Naive thymus-derived CD4-positive, alpha-beta T cell (primary cell): ENCODE measurements at places on chromosomes 7 and 10.
A peak's percentile ranks its signal among the peaks of the same experiment; 100 is the strongest.

- no peak for DNase-seq
Observed at GRCh38 chr7:121795736-121796135, 77.2 kb upstream of the PTPRZ1 start.

DNA sequence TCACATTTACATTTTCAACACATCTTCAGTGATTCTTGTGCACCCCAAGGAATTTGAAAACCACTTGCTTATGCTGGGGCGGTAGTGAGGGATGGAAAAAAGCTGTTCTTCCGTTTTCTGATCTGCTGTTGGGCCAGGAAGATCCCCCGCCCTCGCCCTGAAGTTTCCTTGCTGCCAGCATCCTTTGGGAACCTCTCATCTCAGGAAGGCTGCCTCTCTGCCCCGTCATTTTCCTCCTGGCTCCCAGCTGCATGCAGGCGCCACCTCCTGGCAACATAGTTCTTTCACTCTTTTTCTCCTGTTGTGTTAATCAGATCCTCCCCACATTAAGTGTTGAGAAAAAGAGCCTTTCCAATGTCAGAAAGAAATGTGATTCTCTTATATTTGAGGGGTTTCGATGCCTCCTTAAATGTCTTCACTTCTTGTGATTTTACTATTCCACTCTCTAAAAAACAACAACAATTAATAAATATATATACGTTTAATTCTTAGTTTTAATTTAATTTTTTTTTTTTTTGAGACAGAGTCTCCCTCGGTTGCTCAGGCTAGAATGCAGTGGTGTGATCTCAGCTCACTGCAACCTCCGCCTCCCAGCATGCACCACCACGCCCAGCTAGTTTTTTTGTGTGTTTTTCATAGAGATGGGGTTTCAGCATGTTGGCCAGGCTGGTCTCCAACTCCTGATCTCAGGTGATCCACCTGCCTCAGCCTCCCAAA, 122.9 kb downstream of the RALA start:
- peak; percentile 17 for DNase-seq

- no peak for DNase-seq
Observed at GRCh38 chr10:71259815-71260501, 47.6 kb downstream of the UNC5B start.

DNA sequence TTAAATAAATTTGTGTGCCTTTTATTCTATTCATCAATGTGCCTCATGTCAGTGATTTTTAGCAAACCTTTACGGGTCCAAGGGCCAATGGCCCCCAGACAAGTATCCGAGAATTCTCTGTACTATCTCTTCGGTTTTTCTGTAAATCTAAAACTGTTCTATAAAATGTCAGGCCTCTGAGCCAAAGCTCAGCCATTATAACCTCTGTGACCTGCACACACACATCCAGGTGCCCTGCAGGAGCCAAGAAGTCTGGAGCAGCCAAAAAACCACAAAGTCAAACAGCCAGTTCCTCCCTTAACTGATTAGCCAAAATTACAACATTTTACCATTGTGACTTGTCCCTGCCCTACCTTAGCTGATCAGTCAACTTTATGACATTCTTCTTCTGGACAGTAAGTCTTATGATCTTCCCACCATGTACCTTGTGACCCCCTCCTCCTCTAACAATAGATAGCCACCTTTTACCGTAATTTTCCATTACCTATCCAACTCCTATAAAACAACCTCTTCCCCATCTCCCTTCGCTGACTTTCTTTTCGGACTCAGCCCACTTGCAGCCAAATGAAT, 363.8 kb downstream of the SEMA3D start:
- DNase-seq: no peak

- peak; percentile 42 for DNase-seq
Observed at GRCh38 chr10:103053659-103054581, 135.8 kb downstream of the CNNM2 start.

- DNase-seq: no peak
Observed at GRCh38 chr7:55557666-55558188, 14.6 kb downstream of the VOPP1 start.

GRCh38 chr10:129942936-129943715, 20.9 kb downstream of the EBF3 start:
- no peak for DNase-seq

GRCh38 chr7:128899392-128899791, 11.1 kb downstream of the KCP start:
- no peak for DNase-seq

DNA sequence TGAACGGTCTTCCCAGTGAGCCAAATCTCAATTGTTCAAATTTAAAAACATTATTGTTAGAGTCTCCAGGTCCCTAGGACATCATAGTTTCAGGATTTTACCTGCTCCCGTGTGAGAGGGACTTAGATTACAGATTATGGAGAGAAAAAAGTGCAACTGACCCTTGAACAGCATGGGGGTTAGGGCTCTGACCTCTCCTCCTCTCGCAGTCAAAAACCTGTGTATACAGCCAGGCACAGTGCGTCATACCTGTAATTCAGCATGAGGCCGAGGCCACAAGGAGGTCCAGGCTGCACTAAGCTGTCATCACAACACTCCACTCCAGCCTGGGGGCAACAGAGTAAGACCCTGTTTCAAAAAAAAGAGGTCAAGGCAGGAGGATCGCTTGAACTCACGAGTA, 25.5 kb downstream of the BAZ1B start:
- no peak for DNase-seq

DNA sequence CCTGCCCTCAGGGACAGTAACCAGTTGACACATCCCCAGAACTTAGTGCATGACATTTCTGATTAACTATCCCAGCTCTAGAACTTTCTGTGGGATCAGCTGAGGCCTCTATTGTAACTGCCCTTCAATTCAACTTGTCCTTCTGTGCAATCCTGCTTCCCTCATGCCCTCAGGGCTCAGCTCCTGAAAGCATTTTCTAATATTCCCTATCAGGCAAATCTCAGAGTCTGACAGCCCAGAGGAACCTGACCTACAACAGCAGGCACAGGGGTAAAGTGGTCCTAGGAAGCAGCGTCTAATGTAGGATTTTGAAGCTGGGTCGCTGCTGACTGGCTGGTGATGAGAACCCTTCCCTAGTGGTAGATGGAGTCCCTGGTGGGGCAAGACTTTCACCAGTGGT, 13.6 kb upstream of the STN1 start:
- DNase-seq: no peak

- DNase-seq: no peak
Observed at GRCh38 chr7:38660427-38661099, 29.4 kb upstream of the AMPH start.

DNA sequence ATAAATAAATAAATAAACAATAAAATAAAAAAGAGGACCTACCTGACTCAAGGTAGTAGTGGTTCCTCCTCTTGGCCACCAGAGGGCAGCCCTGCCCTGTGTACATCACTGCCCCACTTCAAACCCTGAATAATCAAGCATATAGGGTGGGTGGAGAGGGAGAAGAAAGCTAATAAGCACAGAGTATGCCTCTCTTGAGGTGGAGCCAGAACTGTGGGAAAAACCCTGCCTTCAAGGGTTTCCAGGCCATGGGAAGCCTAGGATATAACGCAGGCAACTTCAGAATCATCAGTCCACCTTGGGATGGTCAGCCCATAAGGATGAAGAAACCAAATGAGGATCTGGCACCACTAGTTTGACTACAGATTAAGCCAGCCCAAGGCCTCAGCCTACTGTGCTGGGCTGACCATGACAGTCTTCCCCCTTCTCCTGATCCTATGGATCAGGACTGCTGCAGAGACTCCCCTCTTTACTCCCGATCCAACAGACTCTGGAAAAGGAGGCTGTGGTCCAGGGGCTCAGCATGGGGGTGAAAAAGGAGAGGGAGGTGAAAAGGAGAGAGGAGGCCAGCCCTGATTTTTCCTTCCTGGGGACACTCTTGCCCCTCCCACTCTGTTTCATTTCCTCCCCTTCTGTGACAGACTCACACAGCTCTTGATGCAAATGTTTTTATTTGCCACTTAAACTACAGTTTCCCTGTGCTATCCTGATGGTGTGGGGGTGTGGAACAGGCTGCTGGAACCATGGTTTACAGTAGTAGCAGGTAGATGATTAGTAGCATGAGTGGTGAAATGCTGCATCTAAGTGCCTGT, 10.1 kb downstream of the AVPI1 start:
- DNase-seq: peak; percentile 37

- DNase-seq: no peak
Observed at GRCh38 chr7:49638166-49638565, 135.3 kb upstream of the VWC2 start.

DNA sequence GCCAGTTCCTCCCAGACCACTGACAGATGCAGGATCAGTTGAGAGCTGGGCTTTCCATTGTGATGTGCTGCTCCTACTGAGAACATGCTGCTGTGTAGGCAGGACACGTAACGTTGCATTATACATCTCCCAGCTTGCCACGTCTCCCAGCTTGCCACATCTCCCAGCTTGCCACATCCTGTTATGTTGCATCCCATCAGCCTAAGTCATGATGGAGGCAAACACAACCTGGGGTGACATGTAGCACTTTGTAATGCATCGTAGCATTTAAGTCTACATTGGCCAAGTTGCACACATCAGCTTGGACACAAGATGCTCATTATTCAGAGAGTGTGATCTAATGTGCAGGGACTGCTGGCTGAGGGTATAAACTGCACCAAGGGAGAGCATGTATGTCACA, 73.3 kb upstream of the CHCHD3 start:
- DNase-seq: no peak

DNA sequence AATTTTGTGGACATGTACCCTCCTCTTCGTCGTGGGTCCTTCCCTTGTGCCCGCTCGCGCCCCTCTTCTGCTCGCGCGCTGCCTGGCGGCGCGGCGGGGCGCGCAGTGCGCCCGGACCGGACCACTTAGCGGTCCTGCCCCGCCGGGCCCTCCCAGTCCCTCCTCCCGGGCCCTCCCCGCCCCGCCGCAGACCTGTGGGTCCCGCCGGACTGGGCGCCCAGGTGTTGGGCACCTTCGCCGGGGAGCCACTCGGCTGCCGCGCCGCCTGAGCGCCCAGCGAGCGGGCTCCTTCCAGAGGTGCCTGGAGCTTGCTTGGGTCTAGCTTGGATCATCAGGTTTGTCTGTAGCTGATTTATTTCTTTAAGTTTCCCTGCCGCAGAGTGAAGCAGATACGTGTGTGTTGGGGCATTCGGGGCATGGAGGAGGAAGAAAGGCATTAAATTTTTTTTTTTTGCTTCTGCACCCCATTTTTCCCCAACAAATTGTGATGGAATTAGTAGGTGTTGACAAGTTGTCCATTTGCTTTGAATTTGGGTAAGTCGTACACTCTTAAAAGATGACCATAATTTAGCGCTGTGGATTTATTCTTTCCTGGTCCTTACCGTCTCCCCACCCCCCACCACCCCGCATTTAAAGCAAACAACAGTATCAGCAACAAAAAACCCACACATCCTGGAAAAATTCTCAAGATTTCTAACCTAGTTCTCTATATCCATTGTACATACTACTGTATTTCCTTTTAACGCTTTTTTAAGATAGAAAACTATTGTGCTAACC, 905 bp downstream of the C1GALT1 start:
- peak; percentile 44 for DNase-seq

DNA sequence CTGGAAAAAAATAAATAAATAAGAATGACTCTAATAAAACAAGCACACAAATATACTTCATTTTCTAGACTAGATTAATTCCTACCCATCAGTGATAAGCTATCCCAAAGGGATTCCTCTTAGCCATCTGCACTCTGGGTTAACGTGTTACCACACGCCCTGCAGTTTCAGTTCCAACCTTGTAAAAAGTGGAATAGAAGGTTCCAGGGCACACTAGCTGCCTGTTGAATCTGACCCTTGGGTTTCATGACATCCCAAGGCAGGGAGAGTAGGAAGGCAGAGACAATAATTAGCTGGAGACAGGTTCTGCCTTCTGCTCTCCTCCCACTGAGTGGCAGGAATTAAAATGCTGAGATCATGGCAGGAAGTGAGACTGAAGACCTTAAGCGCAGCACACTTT, 33.5 kb downstream of the SLC37A3 start:
- no peak for DNase-seq

DNA sequence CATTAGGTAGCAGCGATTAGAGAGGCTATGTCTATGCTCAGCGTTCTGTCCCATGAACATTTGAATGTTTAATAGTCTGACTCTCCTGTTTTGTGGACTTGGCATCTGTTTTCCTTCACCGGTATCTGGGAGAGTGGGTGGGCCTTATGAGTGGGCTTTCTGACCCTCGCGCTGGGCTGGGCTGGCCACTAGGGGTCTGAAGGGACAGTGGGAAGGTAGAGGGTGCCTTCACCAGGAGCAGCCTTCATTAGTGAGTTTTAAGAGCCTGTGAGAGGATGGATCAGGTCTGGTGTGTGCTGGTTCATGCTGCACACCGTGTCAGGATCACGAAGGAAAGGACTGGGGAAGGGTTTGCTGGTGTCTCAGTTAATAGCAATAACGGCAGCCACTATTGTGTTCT, 33.4 kb downstream of the DCLRE1A start:
- DNase-seq: no peak

DNA sequence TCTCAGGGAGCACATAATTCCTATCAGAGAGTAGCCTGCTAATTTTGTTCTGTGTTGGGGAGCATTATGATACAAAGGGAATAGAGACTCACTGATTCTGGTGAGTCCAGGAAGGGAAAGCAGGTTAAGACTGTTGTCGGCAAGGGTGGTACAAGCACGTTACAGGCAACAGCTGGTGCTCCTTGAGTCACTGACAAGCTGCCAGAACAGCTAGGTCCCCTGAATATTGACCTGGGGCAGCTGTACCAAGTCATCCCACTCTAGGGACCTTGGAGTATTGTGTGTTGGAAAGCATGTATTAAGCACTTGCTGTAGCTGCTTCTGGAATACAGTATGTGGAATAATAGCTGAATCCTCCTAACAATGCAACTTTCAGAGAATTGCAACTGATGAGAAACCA, 37.0 kb upstream of the GLCCI1 start:
- no peak for DNase-seq

- DNase-seq: no peak
Observed at GRCh38 chr10:31347705-31348104, 28.7 kb downstream of the ZEB1 start.

GRCh38 chr7:28390426-28390825, 21.9 kb upstream of the CREB5 start:
- no peak for DNase-seq

GRCh38 chr10:2897619-2898508, 169.5 kb upstream of the PFKP start:
- no peak for DNase-seq

GRCh38 chr7:124918662-124919061, 11.0 kb downstream of the POT1 start:
- no peak for DNase-seq

DNA sequence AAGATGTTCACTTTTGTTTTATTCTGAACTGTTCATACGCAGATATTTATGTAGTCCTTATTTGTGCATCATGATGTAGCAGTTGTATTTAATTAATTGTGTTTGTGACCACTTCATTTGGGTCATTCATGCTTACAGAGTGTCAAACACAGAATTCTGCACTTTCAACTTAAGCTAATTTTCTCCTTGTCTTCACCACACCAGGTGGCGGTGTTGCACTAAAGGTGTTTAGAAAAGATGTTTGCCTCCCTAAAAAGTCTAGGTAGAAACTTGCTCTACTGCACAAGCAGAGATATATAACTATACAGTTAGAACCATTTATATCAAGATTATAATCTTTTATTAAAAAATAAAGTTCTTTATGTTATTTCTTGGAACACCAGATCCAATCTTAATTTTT, 1.3 kb upstream of the TAS2R38 start:
- DNase-seq: peak; percentile 5

GRCh38 chr7:431041-431440, 88.6 kb downstream of the PDGFA start:
- DNase-seq: no peak
